Left forelimb (tissue), 1 donor: ENCODE measurements at places on chromosomes 5 and 9.

DNA sequence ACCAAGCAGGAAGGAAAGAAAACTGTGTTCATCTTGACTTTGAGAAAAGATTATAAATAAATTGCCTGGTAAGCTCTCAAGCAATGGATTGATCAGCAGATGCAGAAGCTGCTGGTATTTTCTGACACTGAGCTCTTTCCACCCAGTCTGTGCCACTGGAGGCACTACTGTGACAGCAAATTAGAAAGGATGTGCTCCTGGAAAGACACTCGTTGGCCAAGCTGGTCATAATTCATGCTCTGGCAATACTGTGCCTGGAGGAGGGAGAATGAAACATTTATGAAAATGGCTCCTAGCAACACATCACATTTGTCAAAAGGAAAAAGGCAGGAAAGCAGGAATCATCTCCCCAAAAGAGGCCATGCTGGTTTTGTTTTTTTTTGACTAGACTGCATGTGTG lies 84.2 kb downstream of the CAVIN4 start:
- DNase-seq = no peak

DNA sequence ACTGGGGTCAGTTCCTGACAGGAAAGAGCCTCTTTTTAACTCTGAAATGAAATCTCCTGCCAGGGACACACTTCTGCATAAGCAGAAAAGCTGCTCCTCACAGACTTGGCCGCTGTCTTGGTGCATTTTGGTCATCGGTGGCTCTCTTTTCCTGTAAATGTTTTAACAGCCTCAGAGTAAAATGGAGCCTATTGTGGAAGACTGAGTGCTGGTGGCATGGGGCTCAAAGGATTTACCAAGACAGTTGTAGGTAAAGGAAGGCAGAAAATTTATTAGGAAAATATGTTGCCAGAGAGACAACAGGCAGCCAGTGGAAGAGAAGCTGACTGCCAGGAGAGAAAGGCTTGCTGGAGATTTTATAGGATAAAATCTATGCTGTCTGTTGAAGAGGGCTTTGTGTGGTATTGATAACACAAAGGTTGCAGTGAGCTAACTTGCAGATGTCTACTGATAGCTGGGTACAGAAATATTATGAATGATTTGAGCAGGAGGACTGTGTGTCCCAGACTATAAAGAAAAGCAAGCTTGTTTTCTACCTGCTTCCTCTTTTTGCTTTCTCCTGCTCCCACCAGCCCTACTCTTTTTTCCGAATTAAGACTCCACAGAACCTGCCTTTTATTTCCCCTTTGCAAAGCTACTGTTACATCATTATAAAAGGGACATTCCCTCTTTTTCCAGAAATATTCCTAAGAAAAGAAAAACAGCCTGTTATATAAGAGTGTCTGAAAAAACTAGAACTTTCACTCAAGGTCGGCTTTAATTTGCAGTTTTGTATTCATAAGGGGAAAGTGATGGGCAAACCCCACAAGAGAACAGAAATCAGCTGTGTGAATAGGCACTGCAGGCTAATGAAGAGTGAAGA lies 27.9 kb upstream of the IFNA14 start:
- DNase-seq = peak; percentile 63

GRCh38 chr9:21144603-21145002 lies 3.0 kb upstream of the IFNW1 start:
- no peak for DNase-seq

GRCh38 chr9:92378865-92379560 lies 25.4 kb downstream of the OGN start:
- no peak for DNase-seq

- no peak for DNase-seq
Observed at GRCh38 chr9:73118898-73119554, 32.6 kb upstream of the ANXA1 start.

DNA sequence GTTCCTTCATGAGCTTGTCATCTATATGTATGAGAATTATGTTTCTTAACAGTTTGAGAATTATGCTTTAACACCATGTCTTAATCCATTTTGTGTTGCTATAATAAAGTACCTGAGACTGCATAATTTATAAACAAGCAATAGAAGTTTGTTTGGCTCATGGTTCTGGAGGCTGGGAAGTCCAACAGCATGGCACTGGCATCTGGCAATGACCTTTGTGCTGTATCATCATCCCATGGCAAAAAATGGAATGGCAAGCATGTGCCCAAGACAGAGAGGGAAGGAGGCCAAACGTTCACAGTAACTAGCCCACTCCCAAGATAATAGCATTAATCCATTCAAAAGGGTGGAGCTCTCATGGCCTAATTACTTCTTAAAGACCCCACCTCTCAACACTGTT lies 67.6 kb downstream of the MTX3 start:
- DNase-seq = no peak

DNA sequence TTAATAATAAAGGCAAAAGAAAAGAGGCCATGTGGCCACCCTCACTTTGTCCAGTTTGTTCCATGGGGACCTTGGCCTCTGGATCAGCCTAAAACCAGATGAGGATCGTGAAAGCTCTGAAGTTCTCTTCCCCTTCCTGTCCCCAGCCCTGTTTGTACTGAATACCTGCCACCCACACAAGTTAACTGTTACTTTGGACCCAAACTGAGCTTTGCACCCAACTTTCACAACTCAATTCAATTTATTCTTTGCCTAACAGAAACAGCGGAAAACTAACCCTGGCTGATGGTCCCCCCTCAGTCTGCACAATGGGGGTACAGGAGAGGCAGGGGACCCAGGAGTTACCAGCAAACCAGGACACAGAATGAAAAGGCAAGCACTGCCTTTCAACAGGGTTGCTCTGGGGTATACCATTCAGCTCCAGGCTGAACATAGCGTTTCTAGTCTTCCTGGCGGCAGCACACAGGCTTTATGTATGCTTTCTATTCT lies 28.2 kb downstream of the ABCA1 start:
- DNase-seq = no peak

DNA sequence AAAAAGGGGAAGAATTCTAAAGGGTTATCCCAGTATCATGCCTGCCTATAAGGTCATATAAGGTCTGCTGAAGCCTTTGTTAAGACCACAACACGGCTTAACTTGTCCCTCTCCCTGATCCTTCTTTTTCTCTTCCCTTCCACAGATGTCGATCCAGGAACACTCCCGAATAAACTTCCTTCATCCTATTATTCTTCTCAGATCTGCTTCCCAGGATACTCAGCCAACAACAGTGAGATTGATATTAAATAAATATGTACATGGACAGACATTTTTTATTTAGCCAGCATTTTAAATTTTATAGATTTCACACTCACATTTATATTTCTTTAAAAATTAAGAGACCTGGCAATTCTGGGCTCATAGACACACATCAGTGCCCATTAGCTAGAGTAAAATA lies 44.1 kb downstream of the DPYSL3 start:
- no peak for DNase-seq

- DNase-seq = no peak
Observed at GRCh38 chr5:115894342-115894741, 52.6 kb downstream of the AP3S1 start.

DNA sequence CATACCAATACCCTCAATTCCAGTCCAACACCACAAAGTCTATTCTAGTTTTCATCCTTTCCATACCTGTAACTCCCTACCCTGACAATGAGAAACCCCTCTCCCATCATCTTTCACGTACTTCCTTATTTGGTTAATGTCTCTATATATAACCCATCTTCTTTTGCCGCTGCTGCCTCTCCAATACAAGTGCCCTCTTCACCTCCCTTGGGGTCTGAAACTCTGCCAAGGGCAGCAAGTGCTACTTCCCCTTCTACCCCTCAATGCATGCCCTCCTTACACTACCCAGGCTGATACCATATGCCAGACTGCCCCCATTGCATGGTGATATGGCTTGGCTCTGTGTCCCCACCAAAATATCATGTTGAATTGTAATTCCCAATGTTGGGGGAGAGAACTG lies 24.4 kb upstream of the SMIM15 start:
- DNase-seq = no peak

- no peak for DNase-seq
Observed at GRCh38 chr5:154603953-154604679, 126.1 kb upstream of the HAND1 start.

DNA sequence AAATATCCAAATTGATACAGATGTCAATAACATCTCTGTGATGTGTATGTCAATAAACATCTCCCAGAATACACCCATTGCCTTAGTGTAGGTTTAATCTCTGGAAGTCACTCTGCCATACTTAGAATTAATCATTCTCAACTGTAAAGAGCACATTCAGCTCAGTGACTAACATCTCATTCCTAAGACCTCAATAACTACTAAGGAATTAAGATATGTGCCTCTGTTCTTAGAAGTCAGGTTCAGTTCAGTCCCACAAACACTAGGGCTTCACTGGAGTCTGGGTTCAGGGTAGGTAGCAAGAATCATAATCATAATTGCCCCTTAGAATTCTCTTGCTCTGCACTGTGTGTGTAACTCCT lies 31.7 kb downstream of the UGCG start:
- no peak for DNase-seq

DNA sequence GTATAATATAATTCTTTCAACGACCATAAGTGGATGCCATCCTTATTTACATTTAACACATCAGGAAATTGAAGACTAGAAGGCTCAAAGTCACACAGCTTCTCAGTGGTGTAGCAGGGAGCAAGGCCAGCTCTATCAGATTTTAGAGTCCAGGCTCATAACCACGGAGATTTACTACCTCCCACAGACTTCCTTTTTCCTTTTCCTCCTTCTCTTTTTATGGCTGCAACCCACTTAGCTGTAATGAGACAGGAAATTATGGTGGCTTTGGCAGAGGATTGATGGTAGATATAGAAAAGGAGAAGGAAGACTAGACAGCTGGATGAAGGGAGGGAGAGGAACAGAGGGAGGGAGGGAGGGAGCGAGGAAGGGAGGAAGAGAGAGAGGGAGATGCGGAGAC lies 47.4 kb downstream of the SPEF2 start:
- DNase-seq = no peak

GRCh38 chr5:179198825-179199224 lies 138.7 kb downstream of the ZNF354C start:
- DNase-seq = no peak

DNA sequence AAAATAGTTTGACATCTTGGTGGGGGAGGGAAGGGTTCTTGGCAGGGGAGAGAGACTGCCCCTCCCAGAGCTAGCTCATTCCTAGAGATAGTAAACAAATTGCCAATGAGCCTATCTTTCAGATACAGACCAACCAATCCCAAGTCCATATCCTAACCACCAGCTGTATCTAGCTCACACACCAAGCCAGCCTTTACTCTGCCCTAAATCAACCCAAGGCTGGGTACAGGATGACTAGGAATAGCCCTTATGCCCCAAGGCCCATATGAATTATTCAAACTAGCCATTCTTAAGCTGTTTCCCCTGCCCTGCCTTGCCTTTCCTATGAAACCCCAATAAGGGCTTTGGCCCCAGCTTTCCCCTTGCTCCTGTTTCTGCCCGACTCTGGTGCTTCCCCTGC lies 281.3 kb upstream of the PANK3 start:
- DNase-seq = no peak

DNA sequence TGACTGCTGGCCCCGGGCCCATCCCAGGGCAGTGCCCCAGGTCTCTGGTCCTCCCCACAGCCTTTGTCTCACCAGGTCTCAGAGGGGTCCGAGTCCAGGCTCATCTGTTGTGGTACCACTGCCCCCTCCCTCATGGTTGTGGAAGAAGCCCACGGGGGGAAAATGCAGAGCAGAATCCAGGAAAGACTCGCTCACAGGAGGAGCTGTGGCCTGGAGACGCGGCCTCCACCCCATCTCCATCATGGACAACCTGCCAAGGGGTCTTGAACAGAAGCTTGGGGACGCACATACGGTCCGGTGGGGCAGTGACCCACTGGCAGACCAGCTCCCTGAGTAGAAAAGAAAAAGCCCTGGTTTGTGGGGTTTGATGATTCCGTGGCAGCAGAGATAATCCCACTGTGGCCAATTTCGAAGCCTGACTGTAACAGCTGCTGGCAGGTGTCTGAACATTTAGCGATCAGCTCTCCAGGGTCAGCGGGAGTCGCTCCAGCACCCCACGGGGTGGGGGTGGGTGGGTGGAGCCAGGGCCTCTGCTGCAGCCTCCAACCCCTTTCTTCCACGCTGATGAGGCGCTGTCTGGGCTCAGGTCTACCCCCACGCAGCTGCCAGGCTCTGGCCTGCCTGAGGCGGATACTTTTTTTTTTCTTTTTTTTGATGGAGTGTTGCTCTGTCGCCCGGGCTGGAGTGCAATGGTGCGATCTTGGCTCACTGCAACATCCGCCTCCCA lies 1.9 kb upstream of the GRIN1 start:
- DNase-seq = no peak

GRCh38 chr5:145699846-145700245 lies 135.3 kb downstream of the PRELID2 start:
- no peak for DNase-seq

GRCh38 chr9:111148052-111149017 lies 110.1 kb upstream of the LPAR1 start:
- no peak for DNase-seq

DNA sequence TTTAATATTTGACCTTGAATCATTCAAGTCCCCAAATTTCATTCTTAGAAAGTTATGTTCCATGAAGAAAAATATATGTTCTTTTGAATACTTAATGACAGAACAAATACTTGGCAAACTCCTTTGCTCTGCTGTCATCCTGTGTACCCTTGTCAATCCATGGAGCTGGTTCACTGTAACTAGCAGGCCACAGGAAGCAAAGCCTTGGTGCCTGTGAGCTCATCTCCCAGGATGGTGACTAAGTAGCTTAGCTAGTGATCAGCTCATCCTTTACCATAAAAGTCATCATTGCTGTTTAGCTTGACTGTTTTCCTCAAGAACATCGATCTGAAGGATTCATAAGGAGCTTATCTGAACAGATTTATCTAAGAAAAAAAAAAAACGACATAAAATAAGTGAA lies 65.4 kb downstream of the WDR41 start:
- no peak for DNase-seq

DNA sequence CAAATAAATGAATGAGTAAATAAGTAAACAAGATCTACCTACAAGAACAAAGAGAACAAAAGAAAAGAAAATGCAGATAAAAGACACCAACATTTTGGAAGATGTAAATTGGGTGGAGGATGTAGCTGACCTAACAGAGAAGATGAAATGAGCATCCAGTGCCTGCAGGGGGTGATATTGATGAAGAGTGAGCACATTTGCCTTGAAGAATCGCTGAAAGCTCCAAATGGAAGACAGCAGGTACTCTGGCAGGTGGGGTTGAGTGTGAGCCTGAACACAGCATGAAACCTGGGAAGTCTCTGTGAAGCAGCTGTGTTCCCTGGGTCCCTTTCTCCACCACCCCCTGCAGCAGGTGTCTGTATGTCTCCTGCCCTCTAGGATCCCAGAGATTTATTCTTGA lies 125.6 kb downstream of the NXNL2 start:
- DNase-seq = no peak

- DNase-seq = no peak
Observed at GRCh38 chr5:59231221-59231931, 648.5 kb downstream of the RAB3C start.

GRCh38 chr9:98660541-98660940 lies 48.2 kb downstream of the GABBR2 start:
- DNase-seq = no peak

- DNase-seq = no peak
Observed at GRCh38 chr5:89493414-89493813, 610.4 kb upstream of the MEF2C start.

- no peak for DNase-seq
Observed at GRCh38 chr5:44839018-44839681, 30.4 kb downstream of the MRPS30 start.
